ENCODE measurements at places on chromosomes 6 and 20.

DNA sequence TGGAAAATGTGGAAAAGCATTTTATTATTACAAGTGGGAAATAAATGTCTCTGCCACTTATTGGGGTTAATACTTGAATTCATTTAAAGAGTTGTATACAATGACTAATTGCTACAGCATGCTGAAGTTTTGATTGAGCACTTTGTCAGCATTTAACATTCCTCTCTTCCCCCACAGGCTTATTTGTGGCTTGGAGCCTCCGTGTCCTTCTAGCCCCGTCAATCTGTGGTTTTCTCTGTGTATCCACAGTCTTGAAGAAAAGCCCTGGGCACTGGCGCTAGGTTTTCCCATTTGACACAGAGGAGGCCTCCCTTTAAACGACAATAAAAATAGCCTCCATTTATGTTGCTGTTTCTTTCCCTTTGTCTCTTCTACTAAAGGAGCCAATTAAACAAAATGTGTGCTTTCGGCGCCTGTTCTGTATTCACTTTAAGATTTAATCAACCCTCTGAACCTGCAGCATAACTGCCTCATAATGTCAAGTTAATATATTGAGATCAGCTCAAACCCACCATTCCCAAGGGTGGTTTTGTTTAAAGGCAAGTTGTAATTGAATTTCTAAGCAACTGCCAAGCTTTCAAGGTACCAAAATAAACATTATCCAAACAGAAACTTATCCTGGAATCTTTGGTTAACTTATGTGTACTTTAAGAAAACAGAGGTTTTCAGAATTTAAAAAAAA, 326.6 kb upstream of the RNF24 start:
- no peak overlapping the region for H3K4me3 ChIP-seq
- no peak overlapping the region for H3K27ac ChIP-seq
- no peaks in the 10 kb centered on the region for H3K36me3 ChIP-seq
- H3K27me3 ChIP-seq = peaks cover 47% of the 10 kb centered on the region

- no peaks in the 10 kb centered on the region for H3K36me3 ChIP-seq
- DNase-seq = no peak
- peaks cover 50% of the 10 kb centered on the region for H3K27me3 ChIP-seq
Observed at GRCh38 chr6:158544428-158544827, 15.5 kb upstream of the TMEM181 start.

GRCh38 chr6:161133963-161134362, 139.9 kb downstream of the AGPAT4 start:
- no peaks in the 10 kb centered on the region for H3K27me3 ChIP-seq
- H3K4me1 ChIP-seq = peaks cover 4% of the 10 kb centered on the region
- H3K4me3 ChIP-seq = no peak overlapping the region

DNA sequence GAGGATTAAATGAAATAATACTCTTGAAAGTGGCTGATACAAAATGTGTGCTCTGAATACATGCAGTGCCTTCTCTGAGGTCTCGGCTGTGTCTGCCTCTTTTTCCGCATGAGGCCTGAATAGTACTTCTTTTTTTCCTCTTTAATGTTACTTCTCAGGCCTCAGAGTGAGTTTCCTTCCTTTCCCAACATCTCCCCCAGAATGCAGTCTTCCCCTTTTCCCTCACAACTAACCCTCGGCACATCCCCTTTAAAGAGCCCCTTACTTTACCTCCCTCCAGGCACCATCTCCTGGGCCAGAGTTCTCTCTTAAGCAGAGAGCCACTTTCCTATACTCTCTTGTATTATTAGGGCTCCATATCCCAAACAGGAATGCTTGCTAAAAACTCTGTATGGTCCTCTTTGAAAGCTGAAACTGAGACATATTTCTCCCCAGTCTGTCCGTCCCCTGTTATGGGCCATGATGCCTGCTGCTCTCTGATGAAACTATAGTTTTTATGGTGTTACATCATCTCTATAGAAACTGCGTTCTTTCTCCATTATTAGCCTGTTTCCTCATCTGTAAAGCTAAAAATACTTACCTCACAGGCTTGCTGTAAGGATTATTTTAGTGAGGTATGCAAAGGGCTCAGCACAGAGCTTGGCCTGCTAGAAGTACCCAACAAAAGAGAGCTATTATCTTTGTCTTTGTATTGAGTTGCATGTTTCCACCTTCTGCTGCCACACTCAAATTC, 2.3 kb downstream of the PLAGL2 start:
- no peak for DNase-seq
- H3K27ac ChIP-seq = peak overlapping the region; percentile 92
- H3K4me1 ChIP-seq = peaks cover 73% of the 10 kb centered on the region
- peak overlapping the region; percentile 96 for H3K4me3 ChIP-seq
- no peaks in the 10 kb centered on the region for H3K27me3 ChIP-seq
- H3K36me3 ChIP-seq = peaks cover 30% of the 10 kb centered on the region

DNA sequence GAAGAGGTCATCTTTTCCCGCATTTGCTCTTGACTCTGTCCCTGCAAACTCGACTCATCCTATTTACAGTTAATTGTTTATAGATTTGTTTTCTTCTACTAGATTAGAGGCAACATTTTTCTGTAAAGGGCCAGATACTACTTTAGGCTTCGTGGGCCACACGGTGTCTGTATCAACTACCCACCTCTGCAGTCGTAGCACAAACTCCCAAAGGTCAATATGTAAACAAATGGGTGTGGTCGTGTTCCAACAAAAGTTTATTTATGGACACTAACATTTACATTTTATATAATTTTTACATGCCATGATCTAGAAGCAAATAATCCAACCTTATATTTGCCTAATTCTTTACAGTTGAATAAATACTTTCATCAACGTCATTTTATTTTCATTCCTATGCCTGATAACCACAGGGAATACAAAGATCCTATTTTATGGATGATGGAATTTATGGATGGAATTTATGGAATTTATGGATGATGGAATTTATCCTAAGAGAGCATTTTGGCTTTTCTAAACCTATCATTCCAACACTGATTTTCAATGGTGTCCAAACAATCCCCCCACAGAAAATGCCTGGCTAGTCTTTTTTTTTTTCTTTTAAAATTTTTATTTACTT, 232.8 kb downstream of the MYLK4 start:
- H3K36me3 ChIP-seq = no peaks in the 10 kb centered on the region
- H3K4me3 ChIP-seq = no peak overlapping the region
- DNase-seq = no peak
- peaks cover 9% of the 10 kb centered on the region for H3K4me1 ChIP-seq

DNA sequence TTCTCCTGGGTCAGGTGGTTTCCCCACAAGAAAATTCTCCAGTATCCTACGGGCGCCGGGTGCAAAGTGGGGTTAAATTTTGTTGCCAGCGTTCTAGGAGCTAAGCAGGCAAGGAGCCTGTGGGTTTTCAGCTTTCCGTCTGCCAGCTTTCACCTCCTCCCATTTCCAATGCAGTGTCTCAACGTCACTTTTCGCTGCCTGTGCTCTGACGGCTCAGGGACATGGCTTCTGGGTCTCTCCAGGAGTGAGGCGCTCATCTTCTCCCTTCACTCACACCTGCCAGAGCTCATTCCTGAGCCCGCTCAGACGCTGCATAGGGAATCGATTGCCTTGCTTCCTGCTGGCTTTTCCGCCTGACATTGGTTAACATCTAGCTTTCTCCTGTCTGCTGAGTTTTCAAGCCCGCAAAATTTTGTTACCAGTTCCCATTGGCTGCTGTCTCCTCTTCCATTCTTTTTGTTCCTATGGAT, 7.3 kb upstream of the NAA20 start:
- H3K4me3 ChIP-seq = no peak overlapping the region
- no peak overlapping the region for H3K27ac ChIP-seq
- peaks cover 34% of the 10 kb centered on the region for H3K27me3 ChIP-seq

DNA sequence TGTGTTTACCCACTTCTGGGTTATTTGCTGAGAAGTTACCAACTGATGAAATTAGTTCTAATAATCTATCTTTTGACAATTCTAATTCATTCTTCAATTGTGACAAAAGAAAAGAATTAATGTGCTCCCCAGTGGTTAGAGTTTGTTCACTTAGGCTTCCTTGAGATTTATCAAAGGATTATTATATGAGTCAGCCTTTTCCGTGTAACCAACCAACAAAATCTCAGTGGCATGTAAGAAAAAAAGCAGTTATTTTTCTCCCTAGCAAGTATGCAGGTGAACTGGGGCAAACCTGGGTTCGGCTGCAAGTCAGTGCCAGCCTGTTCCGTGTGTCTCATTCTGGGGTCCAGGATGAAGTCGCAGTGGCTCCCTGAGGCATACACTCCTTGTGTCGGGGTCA, 28.8 kb upstream of the HIVEP1 start:
- no peak for DNase-seq
- peaks cover 3% of the 10 kb centered on the region for H3K4me1 ChIP-seq
- H3K36me3 ChIP-seq = no peaks in the 10 kb centered on the region
- H3K27ac ChIP-seq = no peak overlapping the region

DNA sequence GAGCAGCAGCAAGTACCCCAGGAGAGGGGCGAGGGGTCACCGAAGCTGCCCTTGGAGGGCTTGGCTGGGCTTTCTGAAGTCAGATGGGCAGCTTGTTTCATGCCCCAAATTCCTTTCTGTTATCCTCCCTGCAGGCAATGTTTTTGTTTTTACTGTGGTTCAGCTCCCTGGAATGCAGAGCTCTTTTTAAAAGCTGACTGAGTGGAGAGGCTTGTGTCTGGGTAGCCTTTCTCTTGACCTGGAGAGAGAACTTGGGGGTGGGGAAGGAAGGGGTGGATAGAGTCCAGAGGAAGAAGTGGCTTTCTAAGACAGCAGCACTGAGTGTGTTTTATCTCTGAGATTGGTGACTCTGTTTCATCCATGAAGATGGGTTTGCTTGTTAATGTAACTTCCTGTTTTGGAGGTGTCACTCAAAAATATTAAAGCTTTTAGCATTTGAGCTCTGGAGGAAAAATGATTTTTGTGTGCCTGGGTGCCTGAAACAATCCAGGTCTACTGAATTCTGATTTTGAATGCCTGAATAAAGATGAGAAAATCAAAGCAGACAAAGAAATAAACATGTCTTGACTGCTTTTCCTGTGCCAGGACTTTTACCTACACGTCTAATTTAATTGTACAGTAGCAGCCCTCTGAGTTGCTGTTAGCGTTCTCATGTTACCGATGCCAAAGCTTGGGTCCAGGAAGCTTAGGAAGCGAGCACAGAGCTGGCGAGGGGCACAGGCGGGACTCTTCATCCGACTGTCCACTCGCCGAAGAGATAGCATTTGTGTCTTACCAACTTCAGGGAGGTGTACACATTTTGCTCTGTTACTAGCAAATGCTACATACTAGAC, 78.2 kb upstream of the EEF1E1 start:
- no peak overlapping the region for H3K27ac ChIP-seq
- no peak overlapping the region for H3K4me3 ChIP-seq
- H3K4me1 ChIP-seq = no peaks in the 10 kb centered on the region
- H3K27me3 ChIP-seq = peaks cover 3% of the 10 kb centered on the region

DNA sequence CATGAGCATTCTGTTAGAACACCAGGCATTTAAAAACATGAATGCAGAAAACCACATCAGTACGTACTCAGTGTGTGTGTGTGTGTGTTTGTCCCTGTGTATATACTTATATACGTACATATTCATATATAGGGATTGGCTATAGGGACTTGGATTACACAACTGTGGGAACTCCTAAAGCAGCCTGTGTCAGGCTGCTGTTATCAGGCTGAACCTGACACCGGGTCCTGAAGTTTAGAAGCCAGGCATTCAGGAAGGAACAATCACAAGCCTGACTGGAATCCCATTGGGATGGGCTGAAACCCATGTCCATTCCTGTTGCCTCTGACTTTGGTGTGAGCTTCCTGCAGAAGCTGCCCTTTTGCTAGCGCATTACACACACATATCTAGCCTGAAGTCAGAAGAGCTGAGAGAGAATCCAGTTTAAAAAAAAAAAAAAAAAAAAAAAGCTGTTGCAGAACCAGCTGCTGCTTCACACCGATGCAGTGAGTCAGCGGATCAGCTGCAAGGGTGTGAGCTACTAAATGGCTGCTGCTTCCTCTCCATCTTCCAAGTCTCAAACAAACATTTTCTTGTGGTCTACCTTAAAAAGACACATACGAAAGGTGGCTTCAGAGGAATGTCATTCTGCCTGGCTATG, 348.1 kb downstream of the THBS2 start:
- H3K27me3 ChIP-seq = no peaks in the 10 kb centered on the region
- H3K27ac ChIP-seq = no peak overlapping the region
- no peak overlapping the region for H3K4me3 ChIP-seq
- H3K4me1 ChIP-seq = peaks cover 3% of the 10 kb centered on the region

- no peak for DNase-seq
- no peak overlapping the region for H3K4me3 ChIP-seq
- no peaks in the 10 kb centered on the region for H3K36me3 ChIP-seq
- H3K27ac ChIP-seq = no peak overlapping the region
- H3K4me1 ChIP-seq = no peaks in the 10 kb centered on the region
Observed at GRCh38 chr6:5204376-5204775, 56.4 kb downstream of the LYRM4 start.

GRCh38 chr6:144590532-144590931, 305.4 kb downstream of the UTRN start:
- no peak overlapping the region for H3K27ac ChIP-seq
- peaks cover 41% of the 10 kb centered on the region for H3K36me3 ChIP-seq
- H3K4me3 ChIP-seq = no peak overlapping the region
- DNase-seq = no peak

GRCh38 chr20:37523012-37523391, 2.0 kb downstream of the NNAT start:
- H3K4me1 ChIP-seq = peaks cover 40% of the 10 kb centered on the region
- peaks cover 11% of the 10 kb centered on the region for H3K36me3 ChIP-seq
- DNase-seq = no peak
- H3K27me3 ChIP-seq = peaks cover 18% of the 10 kb centered on the region
- no peak overlapping the region for H3K4me3 ChIP-seq

DNA sequence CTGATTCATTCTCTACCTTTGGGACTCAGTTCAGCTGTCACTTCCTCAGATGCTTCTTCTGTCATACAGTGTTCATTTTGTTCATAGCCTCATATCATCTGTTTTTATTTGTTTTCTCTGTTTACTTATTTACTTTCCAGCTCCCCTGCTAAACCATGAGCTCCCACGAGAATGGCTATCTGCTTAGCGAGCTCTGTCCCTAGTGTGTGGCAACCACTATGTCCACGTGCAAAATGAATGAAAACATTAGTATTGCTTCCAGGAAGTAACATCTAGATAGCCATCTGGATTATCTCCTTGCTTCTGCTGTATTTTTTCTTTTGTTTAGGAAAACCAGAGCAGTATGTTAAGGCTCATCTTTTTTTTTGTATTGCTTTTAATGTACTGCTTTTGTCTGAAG, 417.0 kb upstream of the SLC35B3 start:
- no peak overlapping the region for H3K27ac ChIP-seq
- no peak overlapping the region for H3K4me3 ChIP-seq
- H3K27me3 ChIP-seq = no peaks in the 10 kb centered on the region
- no peaks in the 10 kb centered on the region for H3K4me1 ChIP-seq
- no peak for DNase-seq

- DNase-seq = no peak
- no peaks in the 10 kb centered on the region for H3K4me1 ChIP-seq
- no peak overlapping the region for H3K27ac ChIP-seq
- peaks cover 4% of the 10 kb centered on the region for H3K27me3 ChIP-seq
- no peaks in the 10 kb centered on the region for H3K36me3 ChIP-seq
- H3K4me3 ChIP-seq = no peak overlapping the region
Observed at GRCh38 chr6:17551383-17551958, 48.6 kb upstream of the FAM8A1 start.

- peak overlapping the region; percentile 89 for H3K27ac ChIP-seq
- peak overlapping the region; percentile 80 for H3K4me3 ChIP-seq
- H3K36me3 ChIP-seq = peaks cover 13% of the 10 kb centered on the region
- H3K4me1 ChIP-seq = peaks cover 63% of the 10 kb centered on the region
- H3K27me3 ChIP-seq = peaks cover 7% of the 10 kb centered on the region
Observed at GRCh38 chr20:23360531-23360930, 1.5 kb upstream of the GZF1 start.
